Stimulated activated CD8-positive, alpha-beta memory T cell treated with anti-CD3 and anti-CD28 coated beads, Interleukin-12 subunit alpha, Interleukin-12 subunit beta, amount 100 ng/mL, for 1 hour (primary cell): ENCODE measurements at places on chromosomes 2 and 18.

DNA sequence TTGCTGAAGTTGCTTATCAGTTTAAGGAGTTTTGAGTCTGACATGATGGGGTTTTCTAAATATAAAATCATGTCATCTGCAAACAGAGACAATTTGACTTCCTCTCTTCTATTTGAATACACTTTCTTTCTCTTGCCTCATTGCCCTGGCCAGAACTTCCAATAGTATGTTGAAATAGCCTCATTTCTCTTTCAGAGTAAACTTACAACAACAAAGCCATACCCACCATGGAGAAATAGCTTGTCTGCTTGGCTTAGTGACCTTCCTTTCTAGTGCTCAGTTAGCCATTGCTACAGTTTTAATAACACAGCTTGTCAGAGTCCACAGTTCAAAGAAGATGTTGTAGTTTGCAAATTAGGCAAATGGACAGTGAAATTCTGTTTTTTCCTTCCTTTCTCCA lies 228.0 kb downstream of the ETAA1 start:
- DNase-seq = no peak

DNA sequence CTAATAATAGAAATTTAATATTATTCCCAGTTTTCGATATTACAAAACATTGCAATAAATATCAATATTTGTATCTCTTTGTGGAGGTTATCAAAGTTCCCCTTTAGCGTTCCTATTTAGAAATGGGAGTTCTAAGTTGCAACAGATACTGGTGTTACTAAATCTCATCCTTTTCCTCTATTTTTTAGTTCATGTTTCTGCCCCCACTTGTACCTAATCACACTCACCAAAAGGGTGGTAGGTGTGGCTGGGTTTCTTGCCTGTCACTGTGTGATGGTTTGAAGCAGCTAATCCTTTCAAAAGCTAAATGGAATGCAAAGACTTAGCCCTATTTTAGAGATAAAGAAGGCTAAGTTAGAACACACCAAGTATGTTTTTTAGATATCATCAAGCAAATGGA lies 997.9 kb downstream of the TSN start:
- DNase-seq = no peak

GRCh38 chr2:231900972-231901371 lies 25.2 kb downstream of the NPPC start:
- no peak for DNase-seq

GRCh38 chr2:221571025-221571550 lies 1.0 kb downstream of the EPHA4 start:
- DNase-seq = no peak

DNA sequence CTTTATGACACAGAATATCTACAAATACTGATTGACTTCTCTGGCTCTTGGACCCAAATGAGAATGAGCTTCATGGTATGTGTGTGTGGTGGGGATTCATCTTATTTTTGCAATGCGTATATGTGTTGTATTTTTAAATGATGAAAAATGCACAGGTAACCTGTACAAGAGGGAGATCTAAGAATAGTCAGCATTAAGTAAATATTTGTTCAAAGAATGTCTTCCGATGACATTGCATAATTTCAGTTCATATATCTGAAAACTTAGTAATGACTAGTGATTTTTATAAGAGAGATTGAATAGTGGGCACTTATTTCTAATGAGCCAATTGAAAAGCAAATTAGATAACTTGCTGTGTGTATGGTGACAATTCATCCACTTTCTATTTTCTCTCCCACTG lies 66.4 kb downstream of the EML6 start:
- no peak for DNase-seq

GRCh38 chr2:134232868-134233727 lies 20.8 kb upstream of the MGAT5 start:
- no peak for DNase-seq
